ENCODE measurements at places on chromosomes 11 and 22.
A peak's percentile ranks its signal among the peaks of the same experiment; 100 is the strongest.

- no peak for DNase-seq
Observed at GRCh38 chr22:50727678-50728522, 10.1 kb upstream of the ACR start.

- no peak for DNase-seq
Observed at GRCh38 chr11:68693484-68693882, 9.1 kb downstream of the GAL start.

- DNase-seq = no peak
Observed at GRCh38 chr11:69171476-69172240, 15.9 kb downstream of the SMIM38 start.

DNA sequence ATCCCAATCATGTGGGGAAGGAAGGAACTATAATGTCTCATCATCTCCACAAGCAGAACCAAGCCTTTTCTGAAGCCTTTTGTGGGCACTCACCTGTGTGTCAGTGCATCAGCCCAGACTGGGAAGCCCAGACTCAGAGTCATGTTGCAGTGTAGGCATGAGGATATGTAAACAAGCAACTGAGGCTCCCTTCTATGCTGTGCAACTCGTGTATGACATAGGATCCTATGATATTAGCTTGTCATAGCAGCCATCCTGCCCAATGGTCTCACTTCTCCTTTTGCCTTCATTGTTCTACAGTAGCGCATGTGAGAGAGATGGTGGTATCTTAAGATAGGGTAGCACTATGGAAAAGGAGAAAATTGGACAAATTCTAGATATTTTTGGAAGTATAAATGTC, 103.4 kb upstream of the OLFML1 start:
- DNase-seq = no peak

DNA sequence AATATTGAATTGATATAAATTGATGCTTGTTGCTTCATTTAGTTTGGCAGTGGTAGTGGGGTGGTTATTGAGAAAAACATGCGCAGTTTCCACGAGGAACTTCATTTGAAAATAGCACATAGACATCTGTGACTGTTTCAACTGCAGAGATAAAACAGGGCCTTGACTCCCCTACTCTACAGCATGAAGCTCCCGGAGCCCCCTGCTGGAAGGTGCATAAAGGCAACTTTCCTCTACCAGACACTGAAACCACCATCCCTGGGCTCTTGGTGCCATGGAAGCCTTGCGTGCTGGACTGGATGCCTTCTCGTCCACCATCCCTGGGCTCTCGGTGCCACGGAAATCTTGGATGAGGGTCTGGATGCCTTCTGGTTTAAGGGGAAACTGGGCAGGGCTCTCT, 195.9 kb downstream of the CSNK2A3 start:
- no peak for DNase-seq

DNA sequence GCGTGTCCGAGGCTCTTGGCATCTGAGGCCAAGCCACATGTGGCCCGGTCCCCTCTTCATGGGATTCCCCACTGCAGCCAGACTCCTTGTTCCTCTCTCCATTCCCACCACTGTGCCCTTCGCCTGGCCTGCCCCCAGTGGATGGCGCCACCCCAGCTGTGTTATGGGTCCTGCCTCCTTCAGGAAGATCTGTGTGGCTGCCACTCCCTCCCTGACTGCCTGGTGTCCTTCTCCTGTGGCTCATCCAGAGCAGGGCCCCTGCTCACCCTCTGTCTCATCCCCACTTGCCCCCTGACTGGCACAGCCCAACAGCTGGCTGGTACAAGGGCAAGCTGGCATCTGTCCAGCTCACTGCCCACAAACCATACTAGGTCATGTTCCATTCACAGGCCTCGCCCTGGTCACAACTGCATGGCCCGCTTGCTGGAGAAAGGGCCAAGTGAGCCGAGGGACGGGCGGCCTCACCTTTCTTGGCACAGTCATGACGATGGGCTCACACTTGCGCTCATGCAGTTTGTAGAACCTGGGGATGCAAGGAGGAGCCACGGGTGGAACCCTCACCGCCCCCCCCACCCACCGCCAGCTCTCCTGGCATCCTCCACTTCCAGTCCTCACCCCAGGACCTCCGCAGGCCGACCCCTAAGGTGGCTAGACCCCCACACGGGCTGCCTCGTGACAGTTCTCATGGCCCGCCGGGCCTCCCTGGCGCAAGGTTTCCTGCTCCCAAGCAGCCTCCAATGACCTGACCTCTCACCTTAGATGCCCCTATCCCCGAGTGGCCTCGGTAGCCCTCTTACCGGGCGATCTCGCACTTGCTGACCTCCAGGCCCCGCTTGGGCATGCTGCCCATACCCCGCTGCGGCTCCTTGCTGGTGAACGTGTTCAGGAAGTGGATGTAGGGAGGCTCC, 2.1 kb upstream of the PTPRCAP start:
- DNase-seq = no peak

GRCh38 chr11:80773919-80774318, 1333.1 kb upstream of the TENM4 start:
- DNase-seq = no peak

- no peak for DNase-seq
Observed at GRCh38 chr11:39247570-39248137, 2211.8 kb downstream of the LRRC4C start.

DNA sequence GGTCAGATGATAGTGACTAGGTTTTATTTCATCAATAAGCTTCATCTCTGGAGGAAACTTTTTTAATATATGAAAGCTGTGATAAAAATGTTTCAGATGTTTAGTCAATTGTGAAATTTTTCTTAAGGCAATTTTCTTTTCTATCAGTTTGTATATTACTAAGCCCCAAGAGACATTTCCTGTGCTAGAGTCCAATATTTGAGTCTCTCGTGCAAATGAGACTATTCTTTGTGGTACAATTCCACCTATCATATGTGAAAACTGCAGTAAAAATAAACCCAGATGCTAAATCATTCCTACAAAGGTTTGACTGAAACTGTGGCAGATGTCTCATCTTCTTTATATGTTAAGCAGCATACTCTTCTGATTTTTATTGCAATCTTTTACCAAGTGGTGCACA, 28.0 kb downstream of the CTR9 start:
- DNase-seq = no peak

- DNase-seq = no peak
Observed at GRCh38 chr11:134116210-134116609, 47.3 kb downstream of the JAM3 start.

DNA sequence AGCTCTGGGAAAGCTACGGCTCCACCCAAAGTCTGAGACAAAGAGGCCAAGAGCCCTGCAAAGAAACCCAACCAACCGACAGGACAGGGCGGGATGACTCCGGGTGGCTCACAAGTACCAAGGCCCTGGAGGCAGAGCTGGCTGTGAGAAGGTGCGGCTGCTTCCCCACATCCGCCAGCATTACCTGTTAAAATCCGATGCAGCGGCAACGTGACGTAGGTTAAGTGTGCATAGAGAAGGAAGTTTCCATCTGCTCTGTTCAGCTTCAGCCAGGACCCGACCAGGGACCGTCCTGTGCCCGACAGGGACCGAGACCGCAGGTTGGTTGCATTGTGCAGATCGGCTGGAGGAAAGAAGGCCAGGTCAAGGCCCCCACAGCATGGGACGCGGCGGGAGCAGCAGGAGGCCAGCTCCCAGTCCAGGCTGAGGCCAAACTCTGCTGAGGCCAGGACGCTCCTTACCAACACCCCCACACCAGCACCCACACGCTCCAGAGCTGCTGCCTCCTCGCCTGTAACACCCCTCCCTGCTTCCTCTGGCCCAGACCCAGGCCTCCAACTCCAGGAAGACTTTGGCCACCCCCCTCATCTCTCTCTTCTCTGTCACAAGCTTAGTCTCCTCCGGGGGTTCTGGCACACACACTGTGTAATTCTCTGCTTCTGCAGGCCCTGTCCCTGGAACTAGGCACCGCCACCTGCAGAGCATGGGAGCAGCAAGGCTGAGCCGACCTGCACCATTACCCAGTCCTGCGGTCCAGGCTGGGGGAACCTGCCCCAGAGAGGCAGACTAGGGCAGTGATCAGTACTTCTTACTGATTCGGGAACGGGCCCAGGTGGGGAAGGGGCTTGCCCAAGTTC, 34.1 kb downstream of the NUP50 start:
- no peak for DNase-seq

DNA sequence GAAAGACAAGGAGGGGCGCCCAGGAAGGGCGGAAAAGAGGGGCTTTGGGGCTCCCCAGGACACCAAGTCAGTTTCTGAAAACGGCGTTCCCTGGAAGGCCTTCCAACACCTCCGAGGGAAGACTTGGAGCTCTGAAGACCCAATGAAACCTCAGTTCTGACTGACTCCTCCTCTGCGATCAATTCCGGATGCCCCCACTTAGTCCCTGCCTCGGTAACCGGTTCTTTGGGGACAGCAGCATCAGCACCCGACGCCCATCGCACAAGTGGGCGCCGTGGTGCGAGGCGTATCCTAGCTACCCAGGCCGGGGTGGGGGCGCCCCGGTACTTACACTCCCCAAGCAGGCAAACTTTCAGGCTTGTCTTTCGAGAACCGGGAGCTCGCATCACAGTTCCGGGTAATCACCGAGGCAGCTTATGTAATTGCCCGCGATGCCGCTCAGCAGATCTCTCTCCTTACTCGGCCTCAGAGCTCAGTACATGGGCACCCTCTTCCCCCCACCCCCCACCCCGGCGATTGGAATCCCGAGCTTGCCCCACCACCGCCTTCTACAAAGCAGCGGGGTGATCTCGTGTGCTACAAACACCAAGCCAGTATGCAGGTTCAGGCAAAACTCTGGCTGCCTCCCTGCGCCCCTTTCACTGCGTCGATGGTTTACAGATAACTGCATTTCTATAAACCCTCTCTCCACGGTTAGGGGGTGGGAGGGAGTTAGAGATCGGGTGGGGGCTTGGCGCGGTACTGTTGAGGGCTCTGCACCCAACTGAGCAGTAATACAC, 2.0 kb downstream of the TENM4 start:
- DNase-seq = peak; percentile 7

DNA sequence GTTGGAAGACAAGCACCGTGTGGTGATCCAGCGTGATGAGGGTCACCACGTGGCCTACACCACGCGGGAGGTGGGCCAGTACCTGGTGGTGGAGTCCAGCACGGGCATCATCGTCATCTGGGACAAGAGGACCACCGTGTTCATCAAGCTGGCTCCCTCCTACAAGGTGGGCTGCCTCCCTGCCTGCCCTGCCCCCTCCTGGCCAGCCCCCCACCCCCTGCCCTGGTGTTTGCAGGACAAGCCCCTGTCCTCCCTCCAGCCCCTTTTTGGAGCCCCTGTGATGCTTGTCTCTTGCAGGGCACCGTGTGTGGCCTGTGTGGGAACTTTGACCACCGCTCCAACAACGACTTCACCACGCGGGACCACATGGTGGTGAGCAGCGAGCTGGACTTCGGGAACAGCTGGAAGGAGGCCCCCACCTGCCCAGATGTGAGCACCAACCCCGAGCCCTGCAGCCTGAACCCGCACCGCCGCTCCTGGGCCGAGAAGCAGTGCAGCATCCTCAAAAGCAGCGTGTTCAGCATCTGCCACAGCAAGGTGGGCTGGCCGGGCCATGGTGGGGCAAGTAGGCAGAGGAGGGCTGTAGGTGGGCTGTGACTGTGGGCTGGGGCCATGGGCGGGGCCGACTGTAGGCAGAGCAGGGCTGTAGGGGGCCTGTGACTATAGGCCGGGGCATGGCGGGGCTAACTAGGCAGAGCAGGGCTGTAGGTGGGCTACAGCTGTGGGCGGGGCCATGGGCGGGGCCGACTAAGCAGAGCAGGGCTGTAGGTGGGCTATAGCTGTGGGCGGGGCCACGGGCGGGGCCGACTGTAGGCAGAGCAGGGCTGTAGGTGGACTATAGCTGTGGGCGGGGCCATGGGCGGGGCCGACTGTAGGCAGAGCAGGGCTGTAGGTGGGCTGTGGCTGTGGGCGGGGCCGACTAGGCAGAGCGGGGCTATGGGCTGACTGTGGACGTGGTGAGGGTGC, 13.6 kb downstream of the MUC2 start:
- DNase-seq = no peak

DNA sequence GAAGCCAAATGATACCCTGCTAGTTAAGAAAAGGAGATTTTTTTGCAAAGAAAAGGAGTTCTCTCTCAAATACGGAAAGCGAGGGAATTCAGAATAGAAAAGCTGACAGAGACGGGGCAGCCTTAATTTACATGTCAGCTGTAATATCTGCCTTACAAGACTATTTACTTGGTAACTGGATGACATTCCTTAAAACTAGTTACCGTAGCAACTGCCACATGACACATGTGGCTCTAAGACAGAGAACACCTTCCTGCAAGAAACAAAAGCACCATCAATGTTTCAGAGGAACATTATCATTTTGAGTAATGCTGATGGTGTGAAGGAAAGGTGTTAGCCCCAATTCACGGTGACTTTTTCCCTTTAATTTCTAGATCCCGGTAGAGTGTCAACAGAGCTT, 222.1 kb downstream of the LRRC4C start:
- no peak for DNase-seq

DNA sequence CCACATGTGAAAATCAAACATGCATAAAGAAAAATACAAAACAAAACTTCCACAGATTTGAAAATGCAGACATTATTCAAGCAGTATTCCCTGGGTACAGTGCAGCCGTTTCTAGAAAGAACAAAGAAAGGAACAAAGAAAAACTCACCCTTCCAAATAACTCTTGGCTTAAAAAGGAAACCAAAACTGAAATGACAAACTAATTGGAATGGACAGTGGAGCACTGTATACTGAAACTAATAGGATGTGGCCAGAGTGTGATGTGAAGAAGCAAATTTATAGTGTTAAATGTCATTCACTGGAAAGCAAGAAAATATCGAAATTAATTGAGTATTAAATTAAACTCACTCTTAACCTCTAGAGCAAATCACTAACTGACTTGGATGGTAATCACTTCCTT, 55.4 kb downstream of the QSER1 start:
- no peak for DNase-seq
